Activated gamma-delta T cell treated with Interleukin-2 at 50 U/mL for 16 hours (primary cell): ENCODE measurements at places on chromosomes 3 and 15.

GRCh38 chr15:70060214-70060992, 37.3 kb downstream of the TLE3 start:
- DNase-seq, result no peak

DNA sequence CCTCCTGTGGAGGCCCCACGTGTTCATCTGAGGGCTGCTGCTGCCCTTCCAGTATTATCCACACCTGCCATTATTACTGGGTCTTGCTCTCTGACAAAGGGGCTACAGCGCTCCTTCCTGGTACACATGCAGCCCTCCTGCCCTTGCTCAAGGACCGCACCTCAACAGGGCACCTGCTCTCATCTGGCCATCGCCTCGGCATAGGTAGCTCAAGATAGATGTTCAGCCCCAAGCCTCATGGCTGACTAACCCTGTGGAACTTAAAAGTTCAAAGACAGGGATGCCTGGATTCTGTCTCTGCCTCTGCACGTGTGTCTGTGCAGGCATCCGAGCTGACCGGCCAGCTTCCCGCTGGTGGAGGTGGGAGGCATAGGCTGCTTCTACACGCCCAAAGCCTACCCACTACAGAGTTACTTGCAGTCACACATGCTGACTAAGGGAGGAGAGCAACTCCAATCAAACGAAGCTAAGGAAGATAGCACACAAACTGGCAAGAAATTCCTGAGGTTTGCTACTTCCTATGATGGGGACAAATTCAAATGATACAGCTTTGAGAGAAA, 152.5 kb upstream of the ATP10A start:
- no peak for DNase-seq

DNA sequence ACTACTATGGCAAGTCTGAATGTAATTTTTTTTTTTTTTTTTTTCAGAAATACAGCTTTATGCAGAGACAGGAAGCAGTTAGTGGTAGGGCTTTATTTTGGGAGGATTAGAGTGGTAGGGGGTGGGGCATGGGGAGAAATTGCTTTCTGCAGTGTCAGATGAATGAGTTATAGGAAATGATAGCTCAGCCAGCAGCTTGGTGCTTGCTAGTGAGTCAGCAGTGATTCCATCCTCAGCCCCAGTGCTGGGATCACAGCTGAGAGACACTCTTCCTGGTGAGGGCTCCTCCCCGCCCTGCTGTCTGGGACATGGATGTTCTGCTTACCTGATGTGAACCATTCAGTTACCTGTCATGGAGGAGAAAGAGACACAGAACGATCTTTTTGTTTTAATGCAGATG, 39.6 kb downstream of the SEMA6D start:
- no peak for DNase-seq

DNA sequence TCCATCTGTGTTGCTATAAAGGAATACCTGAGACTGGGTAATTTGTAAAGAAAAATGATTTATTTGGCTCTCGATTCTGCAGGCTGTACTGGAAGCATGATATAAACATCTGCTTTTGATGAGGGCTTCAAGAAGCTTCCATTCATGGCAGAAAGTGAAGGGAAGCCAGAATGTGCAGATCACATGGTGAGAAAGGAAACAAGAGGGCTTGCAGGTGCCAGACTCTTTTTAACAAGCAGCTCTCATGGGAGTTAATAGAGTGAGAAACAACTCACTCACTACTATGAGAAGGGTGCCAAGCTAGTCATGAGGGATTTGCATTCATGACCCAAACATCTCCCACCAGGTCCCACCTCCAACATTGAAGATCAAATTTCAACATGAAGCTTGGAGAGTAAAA, 247.2 kb downstream of the ZIC4 start:
- DNase-seq, result no peak

GRCh38 chr15:55673287-55673686, 69.7 kb downstream of the PRTG start:
- no peak for DNase-seq
